ENCODE measurements at places on chromosomes 7 and 10. TPM values are rescaled to one million over a fixed set of nuclear protein-coding genes. Genes with fewer than 3 reads are reported as not detected.
A peak's percentile ranks its signal among the peaks of the same experiment; 100 is the strongest.

RPEL1 gene
- total RNA-seq = not detected

LAMB4 gene
- total RNA-seq = 0.20 TPM

IL6 gene
- total RNA-seq = 11.0 TPM

HGF gene
- 0.35 TPM for total RNA-seq

- DNase-seq = no peak
Observed at GRCh38 chr10:129966370-129966888, 2.4 kb upstream of the EBF3 start.

DNA sequence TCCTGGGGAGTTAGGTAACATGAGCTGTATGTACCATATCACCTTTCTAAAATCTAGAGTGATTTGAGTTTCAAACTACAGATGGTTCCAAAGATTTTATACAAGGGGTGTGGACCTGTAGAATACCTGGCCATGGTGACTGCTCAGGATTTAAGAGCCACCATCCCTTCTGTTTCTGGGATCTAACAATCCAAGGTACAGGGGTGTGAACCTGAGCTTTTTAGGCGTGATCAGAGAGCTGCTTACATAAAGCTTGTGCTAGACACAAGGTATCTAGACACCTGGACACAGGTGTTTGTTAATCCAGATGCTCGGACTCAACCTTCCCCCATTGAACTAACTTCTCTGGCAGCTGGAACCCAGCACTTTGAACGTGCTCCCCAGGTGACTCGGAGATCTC lies 516.4 kb downstream of the RPS24 start:
- no peak for DNase-seq

- DNase-seq = peak; percentile 22
Observed at GRCh38 chr10:100303724-100304319, 17.3 kb upstream of the BLOC1S2 start.

DNA sequence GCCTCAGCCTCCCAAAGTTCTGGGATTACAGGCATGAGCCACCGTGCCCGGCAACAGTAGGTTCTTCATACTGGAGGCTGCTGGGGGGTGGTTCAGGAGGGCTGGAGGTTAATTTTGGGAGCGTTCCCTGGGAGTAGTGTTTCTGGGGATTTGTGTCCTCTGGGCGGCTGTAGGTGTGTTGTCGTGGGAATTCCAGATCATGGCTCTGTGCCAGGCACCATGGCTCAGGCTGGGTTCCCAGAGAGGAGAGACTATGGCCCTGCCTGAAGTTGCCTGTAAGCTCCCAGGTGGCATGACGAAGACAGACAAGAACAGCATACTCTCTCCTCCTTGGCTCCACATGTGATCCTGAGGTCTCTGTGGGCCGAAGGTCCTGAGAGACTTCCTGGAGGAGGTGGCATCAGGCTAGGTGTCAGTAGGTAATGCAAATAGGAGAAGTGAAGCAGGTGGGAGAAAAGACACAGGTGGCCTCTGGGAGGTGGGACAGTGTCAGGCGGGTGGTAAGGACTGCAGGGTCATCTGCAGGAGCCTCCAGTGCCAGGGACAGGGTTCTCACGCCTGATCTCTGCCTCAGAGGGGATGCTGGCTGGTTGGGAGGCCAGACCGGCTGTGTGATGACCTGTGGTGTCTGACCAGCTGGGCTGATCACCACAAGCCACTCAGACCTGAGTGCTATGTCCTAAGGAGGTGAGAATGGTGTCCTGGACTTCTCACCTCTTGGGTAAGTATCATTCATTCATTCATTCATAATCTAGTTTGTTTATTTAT lies 18.7 kb downstream of the CLIP2 start:
- DNase-seq = no peak

Measured in endothelial cell of umbilical vein (primary cell).